ENCODE measurements at places on chromosomes 6 and 20.

DNA sequence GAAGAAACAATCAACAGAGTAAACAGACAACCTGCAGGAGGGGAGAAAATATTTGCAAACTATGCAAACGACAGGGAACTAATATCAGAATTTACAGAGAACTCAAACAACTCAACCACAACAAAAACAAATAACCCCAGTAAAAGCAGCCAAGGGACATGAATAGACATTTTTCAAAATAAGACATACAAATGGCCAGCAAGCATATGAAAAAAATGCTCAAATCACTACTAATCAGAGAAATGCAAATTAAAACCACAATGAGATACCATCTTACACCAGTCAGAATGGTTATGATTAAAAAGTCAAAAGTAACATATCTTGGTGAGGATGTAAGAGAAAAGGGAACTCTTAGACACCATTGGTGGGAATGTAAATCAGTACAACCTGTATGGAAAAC lies 215.0 kb downstream of the THBS2 start:
- no peak for DNase-seq

GRCh38 chr20:38789503-38790199 lies 15.8 kb upstream of the PPP1R16B start:
- no peak for DNase-seq

GRCh38 chr20:31923388-31924331 lies 28.2 kb downstream of the PDRG1 start:
- no peak for DNase-seq

GRCh38 chr6:30618270-30618797 lies 694 bp downstream of the MRPS18B start:
- no peak for DNase-seq

GRCh38 chr20:36562724-36563123 lies 10.7 kb upstream of the TGIF2 start:
- no peak for DNase-seq

DNA sequence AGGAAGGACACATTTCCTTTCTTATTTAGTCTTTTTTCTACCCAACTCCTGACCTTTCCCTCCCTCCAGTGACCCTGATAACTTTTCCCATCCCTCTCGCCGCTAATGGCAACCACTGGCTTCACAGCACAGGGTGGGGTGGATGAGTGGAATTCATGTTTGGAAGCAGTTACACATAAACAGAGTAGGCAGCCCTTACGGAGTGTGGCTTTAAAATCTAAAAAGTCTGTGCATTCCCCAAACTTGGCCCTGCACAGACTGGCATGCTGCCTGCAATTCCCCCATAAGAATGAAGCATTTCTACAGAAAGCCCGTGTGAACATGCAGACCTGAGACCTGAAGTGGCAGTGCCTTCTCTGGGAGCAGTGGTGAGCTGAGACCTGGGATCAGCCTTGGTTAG lies 275.9 kb upstream of the PRND start:
- no peak for DNase-seq

DNA sequence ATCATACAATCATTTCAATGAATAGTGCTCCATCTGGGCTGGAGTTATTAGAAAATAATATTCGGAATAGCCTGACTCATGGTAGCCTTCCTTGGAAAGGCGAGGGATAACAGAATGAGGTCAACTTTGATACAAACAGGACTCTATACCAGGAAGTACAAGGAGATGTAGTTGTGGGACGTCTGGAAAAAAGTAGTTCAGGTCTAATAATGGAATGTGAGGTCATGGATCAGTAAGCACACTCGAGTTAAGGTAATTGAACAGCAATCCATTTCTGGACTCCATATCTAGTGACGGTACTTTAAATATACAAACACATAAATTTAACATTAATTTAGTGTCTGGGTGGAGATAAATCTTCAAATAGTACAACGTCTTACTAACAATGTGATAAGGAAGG lies 1204.0 kb upstream of the ADGRB3 start:
- DNase-seq: no peak

GRCh38 chr6:151060096-151060765 lies 179.5 kb upstream of the AKAP12 start:
- DNase-seq: no peak

DNA sequence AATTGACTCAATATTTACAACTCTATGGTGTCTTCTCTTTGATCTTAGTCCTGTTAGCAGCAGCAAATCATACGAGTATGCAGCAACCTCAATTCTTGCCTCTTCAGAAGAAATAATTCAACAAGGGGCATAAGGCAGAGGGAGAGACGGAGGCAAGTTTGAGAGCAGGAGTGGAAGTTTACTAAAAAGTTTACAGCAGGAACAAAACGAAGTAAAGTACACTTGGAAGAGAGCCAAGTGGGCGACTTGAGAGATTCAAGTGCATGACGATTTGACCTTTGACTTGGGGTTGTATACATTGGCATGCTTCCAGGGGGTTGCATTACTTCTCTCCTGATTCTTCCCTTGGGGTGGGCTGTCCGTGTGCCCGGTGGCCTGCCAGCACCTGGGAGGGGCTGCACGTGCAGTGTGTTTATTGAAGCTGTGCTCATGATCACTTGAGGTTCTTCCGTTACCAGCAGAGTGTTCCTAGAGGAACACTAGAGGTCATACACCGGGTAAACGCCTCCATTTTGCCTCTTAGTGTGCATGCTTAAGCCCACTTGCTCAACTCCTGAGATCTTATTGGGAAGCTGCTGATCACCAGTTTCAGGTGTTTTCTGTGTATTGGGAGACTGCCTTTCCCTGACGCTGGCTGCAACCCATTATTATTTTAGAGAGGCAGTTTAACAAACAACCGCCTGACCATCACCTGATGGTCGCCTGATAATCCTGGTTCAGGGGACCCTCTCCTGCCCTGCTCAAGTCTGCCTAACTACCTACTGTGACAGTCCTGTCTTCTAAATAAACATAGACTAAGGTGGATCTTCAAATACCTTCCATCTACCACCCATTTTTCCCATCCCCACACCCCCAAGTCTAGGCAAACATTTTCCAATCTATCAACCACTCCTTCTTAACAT lies 172.4 kb upstream of the MYLIP start:
- no peak for DNase-seq

DNA sequence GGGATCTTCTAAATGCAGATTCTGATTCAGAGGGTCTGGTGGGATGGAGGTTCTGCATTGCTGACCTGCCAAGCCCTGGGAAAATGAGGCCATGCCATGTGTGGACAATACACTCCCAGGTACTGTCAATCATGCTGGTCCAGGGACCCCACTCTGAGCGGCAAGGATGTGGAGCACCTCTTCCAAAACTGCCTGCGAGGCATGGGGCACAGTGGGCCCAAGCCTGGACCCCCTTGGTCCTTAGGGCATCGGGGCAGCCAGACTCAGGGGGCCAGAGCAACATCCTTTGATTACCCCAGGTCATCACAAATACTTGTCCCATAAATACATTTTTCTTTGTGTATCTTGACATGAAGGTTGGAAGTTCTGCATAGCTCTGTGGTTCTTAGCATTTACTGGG lies 76.8 kb upstream of the NXT1 start:
- DNase-seq: no peak

GRCh38 chr6:34521463-34522285 lies 34.5 kb downstream of the SPDEF start:
- no peak for DNase-seq

- DNase-seq: no peak
Observed at GRCh38 chr6:169902604-169903003, 151.2 kb downstream of the ERMARD start.

- no peak for DNase-seq
Observed at GRCh38 chr20:2873747-2874041, 413 bp downstream of the PTPRA start.

GRCh38 chr20:13788167-13788834 lies 3.5 kb downstream of the NDUFAF5 start:
- peak; percentile 34 for DNase-seq

DNA sequence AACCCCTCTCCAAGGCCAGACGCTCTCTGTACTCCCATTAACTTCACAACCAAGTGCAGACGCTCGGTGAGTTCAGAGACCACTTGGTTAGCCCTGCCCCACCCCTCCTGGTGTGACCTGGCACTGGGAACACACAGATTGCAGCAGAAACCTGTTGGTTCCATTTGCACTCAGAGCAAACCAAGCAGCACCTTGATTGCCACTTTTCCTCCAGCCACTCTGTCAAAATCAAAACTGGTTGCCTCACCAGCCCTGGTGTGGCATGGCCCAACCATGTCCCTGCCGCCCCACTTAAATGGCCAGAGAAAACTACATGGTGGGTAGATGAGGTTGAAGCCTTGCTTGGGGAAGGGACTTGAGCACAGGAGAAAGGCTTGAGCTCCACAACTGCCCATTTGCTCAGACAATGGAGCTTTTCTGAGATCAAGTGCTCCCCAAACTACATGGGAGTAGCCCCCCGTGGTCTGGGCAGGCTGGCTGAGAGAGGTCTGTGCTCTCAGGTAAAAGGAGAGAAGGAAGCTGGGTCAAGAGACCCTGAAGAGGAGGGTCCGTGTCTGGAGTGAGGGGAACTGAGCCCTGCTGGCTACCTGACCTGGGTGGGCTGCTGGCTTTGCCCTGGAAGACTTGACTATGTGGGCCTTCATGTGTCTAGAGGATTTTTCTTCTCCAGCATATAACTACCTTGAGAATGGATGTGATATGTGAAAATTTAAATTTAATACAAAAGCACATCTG lies 43.4 kb downstream of the PLCG1 start:
- peak; percentile 28 for DNase-seq

DNA sequence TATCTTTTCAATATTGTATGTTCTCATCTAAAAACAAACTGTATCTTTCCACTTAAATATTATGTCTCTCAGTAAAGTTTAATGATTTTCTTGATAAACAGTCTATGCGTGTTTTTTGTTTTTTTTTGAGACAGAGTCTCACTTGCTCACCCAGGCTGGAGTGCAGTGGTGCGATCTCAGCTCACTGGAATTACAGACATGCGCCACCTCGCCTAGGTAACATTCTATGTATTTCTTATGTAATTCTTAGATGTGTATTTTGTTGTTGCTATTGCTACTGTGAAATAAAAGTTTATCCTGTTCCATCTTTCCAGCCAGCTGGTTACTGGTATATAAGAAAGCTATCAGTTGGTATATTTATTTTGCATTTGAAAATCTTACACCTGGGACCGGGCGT lies 29.4 kb downstream of the ABHD12 start:
- no peak for DNase-seq

GRCh38 chr6:80643881-80644280 lies 537.4 kb downstream of the BCKDHB start:
- DNase-seq: no peak

DNA sequence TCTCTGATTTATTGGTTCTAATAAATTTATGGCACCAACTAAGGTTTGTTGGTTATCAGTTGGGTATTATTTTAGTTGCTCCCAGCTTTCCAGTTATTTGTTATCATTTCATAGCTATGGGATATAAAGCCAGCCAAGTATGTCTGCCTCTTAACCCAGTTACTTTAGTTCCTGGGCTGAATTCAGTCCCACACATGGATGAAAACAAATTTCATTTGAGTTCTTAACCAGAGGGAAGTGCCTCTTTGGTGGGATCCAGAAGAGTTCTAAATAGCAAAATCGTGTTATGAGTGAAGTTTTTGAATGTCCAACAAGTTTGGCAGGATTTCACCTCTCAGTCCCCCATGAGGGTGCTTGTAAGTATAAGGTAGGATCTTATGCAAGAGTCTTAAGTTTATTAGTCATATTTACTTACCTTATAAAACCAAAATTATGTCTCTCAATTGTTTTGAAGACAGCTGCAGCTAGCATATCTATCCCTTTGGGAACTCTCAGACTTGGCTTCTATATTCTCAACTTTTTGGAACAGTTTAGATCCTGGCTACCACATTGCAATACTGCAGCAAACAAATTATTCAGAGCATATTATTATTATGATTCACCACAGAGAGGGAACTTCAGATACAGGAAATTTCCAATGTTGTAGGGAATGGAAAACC lies 683.6 kb downstream of the BCKDHB start:
- no peak for DNase-seq

DNA sequence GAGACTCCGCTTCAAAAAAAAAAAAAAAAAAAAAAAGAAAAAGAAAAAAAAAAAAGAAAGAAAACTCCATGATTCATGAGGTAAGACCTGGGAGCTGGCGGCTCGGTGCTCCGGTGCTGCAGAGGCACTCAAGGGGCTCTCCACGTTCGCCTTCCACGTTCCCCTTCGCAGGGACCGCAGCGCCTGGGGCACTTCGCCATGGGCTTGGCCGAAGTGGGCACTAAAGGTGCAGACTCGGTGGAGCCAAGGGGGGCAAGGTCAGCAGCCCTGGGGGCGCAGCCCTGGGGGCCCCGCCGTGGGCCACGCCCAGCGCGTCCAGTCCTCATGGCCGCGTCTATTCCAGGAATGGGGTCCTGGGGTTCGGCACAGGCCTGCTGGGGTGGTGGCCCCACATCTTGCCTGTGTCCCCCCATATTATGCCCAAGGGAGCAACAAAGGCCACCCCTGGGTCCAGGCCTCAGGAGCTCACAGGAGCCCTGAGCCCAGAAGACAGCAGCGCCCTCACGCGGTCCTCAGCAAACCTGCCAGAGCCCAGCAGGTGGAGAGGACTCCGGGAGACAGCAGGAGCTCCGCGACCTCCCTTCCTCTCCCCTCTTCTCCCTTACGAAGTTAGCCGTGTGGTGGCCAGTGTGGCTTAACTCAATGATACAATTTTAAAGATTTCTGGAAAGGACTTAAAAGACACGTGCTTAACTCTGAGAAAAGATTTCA lies 21.9 kb downstream of the ZBTB46 start:
- no peak for DNase-seq

- no peak for DNase-seq
Observed at GRCh38 chr6:69286331-69286730, 510.5 kb downstream of the LMBRD1 start.

DNA sequence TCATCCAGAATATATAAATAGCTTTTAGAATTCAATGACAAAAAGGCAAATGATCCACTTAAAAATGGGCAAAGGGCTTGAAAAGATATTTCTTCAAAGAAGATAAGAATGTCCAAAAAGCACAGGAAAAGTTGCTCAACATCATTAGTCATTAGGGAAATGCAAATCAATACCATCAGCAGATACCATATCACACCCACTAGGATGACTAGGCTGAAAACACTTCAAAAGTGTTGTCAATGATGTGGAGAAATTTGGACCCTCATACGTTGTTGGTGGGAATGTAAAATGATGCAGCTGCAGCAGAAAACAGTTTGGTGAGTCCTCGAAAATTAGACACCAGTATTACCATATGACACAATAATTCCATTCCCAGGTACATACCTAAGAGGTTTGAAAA lies 303.6 kb upstream of the SLC35B3 start:
- DNase-seq: no peak

GRCh38 chr6:169852504-169853195 lies 101.2 kb downstream of the ERMARD start:
- no peak for DNase-seq

Measured in activated T-cell treated with anti-CD3 and anti-CD28 coated beads, Interleukin-2, amount 50 U/mL, for 24 hours (primary cell).